Jurkat, Clone E6-1 (cell line): ENCODE measurements at places on chromosomes 3 and 15.

- DNase-seq, result no peak
Measured at GRCh38 chr3:103513003-103513402, 1078.2 kb downstream of the ZPLD1 start.

GRCh38 chr3:177111541-177111949, 85.7 kb downstream of the TBL1XR1 start:
- DNase-seq, result no peak

DNA sequence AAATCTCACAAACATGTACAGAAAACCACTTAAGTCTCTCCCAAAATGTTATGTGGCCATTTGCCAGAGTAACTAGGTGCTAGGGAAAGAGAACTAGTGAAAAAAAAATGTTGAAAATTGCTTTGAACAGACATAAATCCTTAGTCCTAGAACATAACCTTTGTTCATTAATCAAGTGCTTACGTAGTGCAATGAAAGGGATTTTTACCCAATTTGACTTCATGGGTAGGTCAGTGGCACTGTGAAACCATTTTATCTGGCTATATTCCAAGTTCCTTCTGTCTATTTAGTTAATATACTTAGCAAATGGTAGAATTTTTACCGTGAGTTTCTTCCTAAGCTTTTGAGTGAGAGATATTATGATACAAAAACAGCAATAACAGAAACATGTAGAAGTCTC, 209.4 kb downstream of the DIPK2A start:
- no peak for DNase-seq

- DNase-seq, result no peak
Measured at GRCh38 chr15:72991026-72991425, 61.2 kb upstream of the NEO1 start.

GRCh38 chr3:13166243-13167063, 93.2 kb upstream of the IQSEC1 start:
- DNase-seq, result no peak

- DNase-seq, result no peak
Measured at GRCh38 chr3:170869239-170869590, 780 bp downstream of the RPL22L1 start.

GRCh38 chr3:136050250-136050649, 84.7 kb downstream of the PPP2R3A start:
- DNase-seq, result no peak

DNA sequence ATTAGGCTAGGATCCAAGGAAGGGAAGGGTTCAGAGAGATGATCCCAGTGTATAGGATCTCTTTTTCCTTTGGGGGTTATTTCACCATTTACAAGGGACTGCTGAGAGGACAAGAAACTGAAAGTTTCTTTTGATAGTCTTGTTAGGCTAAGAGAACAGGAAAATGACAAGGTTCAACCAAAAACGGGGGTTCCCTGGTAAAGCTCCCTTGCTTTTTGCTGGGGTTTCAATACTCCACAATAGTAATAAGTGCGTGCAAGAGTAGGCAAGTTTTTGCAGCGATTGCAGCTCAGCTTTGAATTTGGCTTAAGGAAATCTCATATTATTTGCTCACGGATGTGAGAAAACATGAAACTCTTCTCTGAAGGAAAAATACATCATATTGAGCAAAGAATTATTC, 18.8 kb upstream of the SUSD5 start:
- no peak for DNase-seq

DNA sequence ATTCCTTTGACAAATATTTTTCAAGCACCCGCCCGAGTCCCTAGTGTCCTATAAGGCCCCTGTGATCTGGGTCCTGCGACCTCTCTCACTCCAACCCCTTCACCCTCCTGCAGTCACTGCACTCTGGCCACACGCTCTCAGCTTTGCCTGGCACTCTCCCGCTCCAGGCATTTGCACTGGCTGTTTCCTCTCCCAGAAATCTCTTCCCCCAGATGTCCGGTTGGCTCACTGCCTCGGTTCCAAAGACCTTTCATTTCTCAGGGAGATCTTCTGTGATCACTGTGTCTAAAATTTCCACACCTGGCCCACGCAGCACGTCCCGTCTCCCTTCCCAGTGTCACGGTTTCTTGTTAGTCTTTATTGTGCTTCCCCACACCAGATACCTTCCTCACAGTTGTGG, 97.4 kb downstream of the WNT7A start:
- no peak for DNase-seq

GRCh38 chr3:177050501-177051237, 146.6 kb downstream of the TBL1XR1 start:
- peak; percentile 43 for DNase-seq

DNA sequence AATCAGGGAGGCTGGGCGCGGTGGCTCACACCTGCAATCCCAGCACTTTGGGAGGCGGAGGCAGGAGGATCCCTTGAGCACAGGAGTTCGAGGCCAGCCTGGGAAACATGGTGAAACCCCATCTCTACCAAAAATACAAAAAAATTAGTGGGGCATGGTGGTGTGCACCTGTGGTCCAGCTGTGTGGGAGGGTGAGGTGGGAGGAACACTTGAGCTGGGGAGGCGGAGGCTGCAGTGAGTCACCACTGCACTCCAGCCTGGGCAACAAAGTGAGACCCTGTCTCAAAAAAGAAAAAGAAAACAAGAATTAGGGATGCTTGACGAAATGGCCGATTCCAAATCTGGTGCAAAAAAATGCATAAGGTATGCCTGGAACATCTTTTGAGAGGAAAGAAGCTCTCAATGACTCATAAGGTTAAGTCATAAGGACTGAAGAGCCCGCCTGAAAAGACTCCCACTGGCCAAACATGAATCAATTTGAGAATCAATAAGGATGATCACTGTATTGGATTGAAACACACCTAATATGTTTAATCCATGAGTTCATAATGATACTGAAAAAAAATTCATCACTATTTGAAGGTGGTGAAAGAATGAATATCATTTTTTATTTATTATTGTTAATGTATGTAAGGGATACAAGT, 27.7 kb downstream of the BLM start:
- no peak for DNase-seq
